ENCODE measurements at places on chromosomes 1 and 21.
A peak's percentile ranks its signal among the peaks of the same experiment; 100 is the strongest.

DNA sequence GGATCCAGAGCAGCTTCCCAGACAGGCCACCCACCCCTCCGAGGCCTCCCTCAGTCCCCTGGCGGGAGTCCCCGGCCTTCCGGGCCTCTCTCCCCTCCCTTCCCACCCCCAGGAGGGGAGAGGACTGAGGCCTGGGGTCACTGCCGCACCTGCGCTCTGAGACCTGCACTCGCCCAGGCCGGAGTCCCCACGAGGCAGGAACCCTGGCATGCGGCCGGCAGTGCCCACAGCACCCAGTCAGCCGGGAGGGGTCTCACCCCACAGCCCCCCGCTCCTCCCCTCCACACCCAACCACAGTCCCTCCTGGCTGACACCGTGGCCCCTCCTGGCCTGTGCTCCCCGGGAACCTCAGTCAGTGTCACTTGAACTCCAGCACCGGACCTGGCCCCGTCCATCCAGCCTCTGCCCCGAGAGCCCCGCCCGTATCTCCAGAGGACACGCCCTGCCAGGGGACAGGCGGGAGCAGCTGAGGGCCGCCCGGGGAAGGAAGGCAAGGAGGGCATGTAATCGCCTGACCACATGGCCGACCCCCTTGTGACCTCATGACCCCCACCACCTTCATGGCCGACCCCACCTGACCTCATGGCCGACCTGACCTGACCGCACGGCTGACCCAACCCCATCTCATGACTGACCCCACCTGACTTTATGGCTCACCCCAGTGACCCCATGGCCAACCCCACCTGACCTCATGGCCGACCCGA lies 28.7 kb upstream of the TTLL10 start:
- DNase-seq = no peak

DNA sequence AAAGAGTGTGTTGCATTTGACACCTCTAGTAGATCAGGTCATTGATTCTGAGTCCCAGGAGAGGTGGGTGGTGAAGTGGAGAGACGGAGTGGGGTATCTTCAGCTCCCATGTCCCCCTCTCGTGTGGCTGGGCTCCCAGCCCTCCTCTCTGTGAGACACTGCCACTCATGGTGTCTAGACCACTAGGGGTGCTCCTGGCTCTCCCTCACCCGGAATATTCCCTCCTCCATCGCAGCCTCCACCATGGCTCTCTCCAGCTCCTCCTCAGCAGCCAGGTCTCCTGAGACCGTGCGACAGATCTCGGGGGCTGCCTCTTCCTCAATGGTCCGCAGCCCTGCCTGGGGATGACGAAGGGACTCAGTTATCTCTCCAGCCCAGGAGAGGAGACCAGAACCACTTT lies 20.6 kb upstream of the KIF21B start:
- no peak for DNase-seq

GRCh38 chr1:45326627-45327623 lies at the start of gene HPDL:
TSS of gene HPDL (plus strand) at chr1:45326895. CDS start at chr1:45327149, 254 bp downstream.
- peak; percentile 50 for DNase-seq

GRCh38 chr1:58480191-58480590 lies 66.3 kb downstream of the OMA1 start:
- DNase-seq = no peak

- DNase-seq = no peak
Observed at GRCh38 chr1:82266351-82266750, 465.6 kb downstream of the ADGRL2 start.
